B cell (primary cell): ENCODE measurements at places on chromosomes 6 and 20. TPM values are rescaled to one million over a fixed set of nuclear protein-coding genes. Genes with fewer than 3 reads are reported as not detected.
A peak's percentile ranks its signal among the peaks of the same experiment; 100 is the strongest.

DNA sequence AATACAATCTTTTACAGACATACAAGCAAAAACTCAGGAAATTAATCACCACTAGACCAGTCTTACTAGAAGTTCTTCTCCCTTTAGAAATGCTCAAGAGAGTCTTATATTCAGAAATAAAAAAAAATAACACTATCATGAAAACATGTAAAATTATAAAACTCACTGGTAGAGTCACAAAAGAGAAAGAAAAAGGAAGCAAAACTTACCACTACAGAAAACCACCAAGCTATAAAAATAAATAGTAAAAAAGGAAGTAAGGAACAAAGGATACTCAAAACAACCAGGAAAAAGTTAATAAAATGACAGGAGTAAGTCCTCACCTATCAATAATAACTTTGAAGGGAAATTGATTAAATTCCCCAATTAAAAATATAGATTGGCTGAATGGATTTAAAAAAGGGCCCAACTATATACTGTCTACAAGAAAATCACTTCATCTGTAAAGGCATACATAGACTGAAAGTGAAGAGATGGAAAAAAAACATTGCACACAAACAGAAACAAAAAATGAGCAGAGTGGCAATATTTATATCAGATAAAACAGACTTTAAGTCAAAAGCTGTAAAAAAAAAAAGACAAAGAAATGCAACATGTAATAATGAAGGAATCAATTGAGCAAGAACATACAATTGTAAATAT lies 489.5 kb downstream of the KIF16B start:
- H3K4me3 ChIP-seq, result no peak overlapping the region
- peak; percentile 24 for DNase-seq
- no peaks in the 10 kb centered on the region for H3K27me3 ChIP-seq
- H3K27ac ChIP-seq, result peak overlapping the region; percentile 9
- peaks cover 37% of the 10 kb centered on the region for H3K4me1 ChIP-seq

GRCh38 chr6:139778106-139778505 lies 403.7 kb upstream of the CITED2 start:
- no peak for DNase-seq
- H3K4me1 ChIP-seq, result no peaks in the 10 kb centered on the region
- H3K27me3 ChIP-seq, result no peaks in the 10 kb centered on the region
- no peak overlapping the region for H3K27ac ChIP-seq
- H3K36me3 ChIP-seq, result no peaks in the 10 kb centered on the region

GRCh38 chr20:45958593-45958992 lies 13.4 kb downstream of the ZNF335 start:
- H3K4me3 ChIP-seq, result no peak overlapping the region
- H3K27me3 ChIP-seq, result no peaks in the 10 kb centered on the region
- H3K27ac ChIP-seq, result no peak overlapping the region
- DNase-seq, result no peak

DNA sequence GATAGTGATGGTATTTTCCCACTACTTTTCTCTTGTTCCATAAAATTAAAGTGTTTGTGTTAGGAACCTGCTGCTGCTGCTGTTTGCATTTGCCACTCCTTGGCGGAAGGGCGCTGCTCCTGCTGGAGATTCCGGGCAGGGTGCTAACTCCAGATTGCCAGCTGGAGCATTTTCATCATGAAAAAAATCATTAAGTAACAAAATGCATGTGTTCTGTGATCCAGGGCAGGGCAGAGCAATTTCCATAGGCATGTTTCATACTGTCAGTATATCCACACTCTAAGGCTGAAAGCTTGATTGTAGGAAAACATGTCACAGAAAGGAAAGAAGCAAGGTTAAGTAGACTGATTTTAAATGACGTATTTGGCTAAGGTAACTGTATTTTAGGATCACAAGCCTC lies 24.0 kb downstream of the PBOV1 start:
- no peaks in the 10 kb centered on the region for H3K4me1 ChIP-seq
- H3K27me3 ChIP-seq, result no peaks in the 10 kb centered on the region
- H3K4me3 ChIP-seq, result no peak overlapping the region

DNA sequence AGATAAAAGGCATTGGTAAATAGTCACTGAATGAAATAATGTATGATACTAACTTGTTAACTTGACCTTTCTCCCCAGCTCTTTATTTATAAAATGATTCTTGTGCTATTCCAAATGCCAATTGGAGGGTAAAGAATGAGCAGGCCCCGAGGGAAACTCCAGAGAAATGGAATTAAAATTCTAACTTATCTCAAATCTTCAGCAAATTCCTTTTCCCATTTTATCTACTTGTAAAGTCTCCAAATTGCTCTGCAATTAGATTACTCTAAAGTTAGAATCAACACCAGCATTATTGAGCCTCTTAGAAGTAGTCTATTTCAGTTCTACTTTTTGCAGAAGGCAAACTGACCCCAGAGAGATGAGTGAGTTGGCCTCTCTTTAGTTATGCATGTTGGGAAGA lies 165.9 kb upstream of the PREP start:
- H3K27me3 ChIP-seq, result no peaks in the 10 kb centered on the region
- no peaks in the 10 kb centered on the region for H3K4me1 ChIP-seq
- no peak overlapping the region for H3K4me3 ChIP-seq
- DNase-seq, result no peak

GRCh38 chr20:25145131-25145530 lies 50.4 kb upstream of the ENTPD6 start:
- peaks cover 9% of the 10 kb centered on the region for H3K4me1 ChIP-seq
- DNase-seq, result no peak
- H3K27ac ChIP-seq, result no peak overlapping the region
- H3K4me3 ChIP-seq, result no peak overlapping the region

- no peaks in the 10 kb centered on the region for H3K4me1 ChIP-seq
- H3K36me3 ChIP-seq, result peaks cover 5% of the 10 kb centered on the region
- no peak overlapping the region for H3K27ac ChIP-seq
- DNase-seq, result no peak
- no peaks in the 10 kb centered on the region for H3K27me3 ChIP-seq
Observed at GRCh38 chr20:5833309-5833941, 83.2 kb downstream of the SHLD1 start.

DNA sequence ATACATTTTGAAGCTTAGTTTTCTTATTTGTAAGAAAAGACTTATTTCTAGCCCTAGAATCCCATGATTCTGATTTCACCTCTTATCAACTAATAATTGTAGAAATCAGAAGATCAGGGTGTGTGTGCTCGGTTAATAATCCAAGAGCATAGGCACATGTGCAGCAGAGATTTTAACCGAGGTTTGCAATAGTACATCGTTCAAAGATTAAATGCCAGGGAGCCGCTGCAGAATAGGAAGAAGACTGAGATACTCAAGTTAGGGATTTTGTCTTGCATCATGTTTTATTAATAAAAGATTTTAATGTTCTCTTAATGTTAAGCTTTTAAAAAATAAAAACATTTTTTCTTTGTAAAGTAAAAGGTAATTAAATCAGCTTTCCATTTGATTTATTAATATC lies 6.9 kb downstream of the STX16 start:
- H3K27me3 ChIP-seq, result no peaks in the 10 kb centered on the region
- H3K4me1 ChIP-seq, result peaks cover 4% of the 10 kb centered on the region
- peaks cover 8% of the 10 kb centered on the region for H3K36me3 ChIP-seq
- no peak for DNase-seq
- H3K4me3 ChIP-seq, result no peak overlapping the region

DNA sequence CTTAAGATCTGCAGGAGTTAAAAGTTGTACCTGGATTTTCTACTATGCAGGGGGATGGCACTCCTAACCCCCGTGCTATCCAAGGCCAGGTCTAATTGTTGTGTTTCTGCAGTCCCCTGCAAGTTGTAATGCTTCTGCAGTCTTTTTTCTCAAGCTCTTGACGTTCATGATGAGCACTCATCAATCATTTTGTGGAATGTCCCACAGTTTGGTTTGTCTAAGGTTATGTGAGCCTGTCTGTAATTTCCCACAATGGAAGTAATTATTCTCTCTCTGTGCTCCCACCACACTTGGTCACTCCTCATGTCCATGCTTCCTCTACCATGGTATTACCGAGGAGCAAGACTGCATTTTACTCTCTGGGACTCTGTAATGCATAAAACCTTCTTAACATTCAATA lies 107.6 kb upstream of the SSTR4 start:
- no peaks in the 10 kb centered on the region for H3K4me1 ChIP-seq
- DNase-seq, result no peak
- H3K27ac ChIP-seq, result no peak overlapping the region
- H3K4me3 ChIP-seq, result no peak overlapping the region
- H3K36me3 ChIP-seq, result no peaks in the 10 kb centered on the region

- H3K27me3 ChIP-seq, result no peaks in the 10 kb centered on the region
- DNase-seq, result no peak
- H3K36me3 ChIP-seq, result no peaks in the 10 kb centered on the region
- H3K27ac ChIP-seq, result no peak overlapping the region
Observed at GRCh38 chr6:1970151-1970561, 275.2 kb downstream of the GMDS start.

- DNase-seq, result no peak
- H3K27ac ChIP-seq, result no peak overlapping the region
- H3K4me3 ChIP-seq, result no peak overlapping the region
- peaks cover 13% of the 10 kb centered on the region for H3K27me3 ChIP-seq
- H3K4me1 ChIP-seq, result no peaks in the 10 kb centered on the region
Observed at GRCh38 chr20:44762466-44763140, 16.9 kb downstream of the KCNK15 start.

- H3K27me3 ChIP-seq, result no peaks in the 10 kb centered on the region
- no peaks in the 10 kb centered on the region for H3K36me3 ChIP-seq
- peak overlapping the region; percentile 59 for H3K27ac ChIP-seq
- peak; percentile 85 for DNase-seq
Observed at GRCh38 chr20:37384683-37385174, 38.8 kb downstream of the SRC start.

DNA sequence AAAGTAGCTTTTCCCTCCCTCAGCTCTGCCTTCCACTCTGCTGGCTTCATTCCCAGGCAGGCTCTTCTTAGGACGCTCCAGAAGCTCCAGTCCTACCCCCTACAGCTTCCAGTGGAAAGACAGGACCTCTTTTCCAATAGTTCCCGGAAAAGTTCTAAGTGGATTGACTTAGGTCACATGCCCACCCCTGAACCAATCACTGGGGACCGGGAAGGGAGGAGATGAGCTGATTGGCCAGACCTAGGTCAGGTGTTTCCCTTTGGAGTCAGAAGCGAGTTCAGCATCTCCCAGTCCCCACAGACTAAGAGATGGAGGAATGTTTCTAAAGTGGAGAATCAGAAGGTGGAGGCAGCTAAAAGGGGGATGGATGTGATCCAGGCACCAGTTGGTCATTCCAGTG lies 62.9 kb upstream of the KCNG1 start:
- no peak overlapping the region for H3K4me3 ChIP-seq
- no peaks in the 10 kb centered on the region for H3K36me3 ChIP-seq
- H3K27me3 ChIP-seq, result no peaks in the 10 kb centered on the region

DNA sequence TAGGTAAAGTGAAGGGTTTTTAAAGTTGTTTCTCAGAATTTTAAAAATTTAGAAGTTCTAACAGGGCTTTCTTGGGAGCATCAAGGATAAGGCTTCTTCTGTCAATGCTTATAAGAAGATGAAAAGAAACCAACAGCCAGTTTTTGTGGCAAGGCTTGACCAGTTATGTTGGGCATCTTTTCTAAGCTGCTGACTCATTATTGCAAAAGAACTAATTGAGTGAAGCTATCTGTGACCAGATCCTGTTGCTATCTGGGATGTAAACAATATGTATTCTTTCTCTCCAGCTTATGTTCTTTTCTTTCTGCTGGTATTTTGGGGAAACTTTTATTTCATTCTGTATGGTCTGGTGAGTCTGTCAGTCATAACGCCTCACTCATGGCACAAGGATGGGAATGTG lies 643.8 kb downstream of the HDGFL1 start:
- no peak overlapping the region for H3K27ac ChIP-seq
- H3K4me3 ChIP-seq, result no peak overlapping the region
- no peaks in the 10 kb centered on the region for H3K27me3 ChIP-seq
- no peaks in the 10 kb centered on the region for H3K36me3 ChIP-seq
- H3K4me1 ChIP-seq, result no peaks in the 10 kb centered on the region

OPRL1 gene
- total RNA-seq, result 6.2 and 7.3 TPM in 2 replicates

NRSN1 gene
- total RNA-seq, result not detected in 2 replicates

MCM9 gene
- 51.0 and 54.5 TPM in 2 replicates for total RNA-seq

DZANK1 gene
- total RNA-seq, result 5.6 TPM in 2 replicates

TULP1 gene
- not detected in 2 replicates for total RNA-seq

MUC21 gene
- not detected in 2 replicates for total RNA-seq

KIF13A gene
- 21.3 and 23.4 TPM in 2 replicates for total RNA-seq

GZF1 gene
- 12.5 and 21.3 TPM in 2 replicates for total RNA-seq

ID1 gene
- 3.4 and 4.4 TPM in 2 replicates for total RNA-seq

TGM3 gene
- total RNA-seq, result not detected in 2 replicates

TBX18 gene
- not detected in 2 replicates for total RNA-seq

TFAP2D gene
- not detected in 2 replicates for total RNA-seq
